Hindlimb muscle (tissue), 1 donor: ENCODE measurements at places on chromosomes 5 and 9.

GRCh38 chr5:177421062-177421798, 5.2 kb upstream of the GRK6 start:
- no peak for DNase-seq

- DNase-seq: peak; percentile 71
Measured at GRCh38 chr9:95506678-95507463, 9.9 kb downstream of the PTCH1 start.

DNA sequence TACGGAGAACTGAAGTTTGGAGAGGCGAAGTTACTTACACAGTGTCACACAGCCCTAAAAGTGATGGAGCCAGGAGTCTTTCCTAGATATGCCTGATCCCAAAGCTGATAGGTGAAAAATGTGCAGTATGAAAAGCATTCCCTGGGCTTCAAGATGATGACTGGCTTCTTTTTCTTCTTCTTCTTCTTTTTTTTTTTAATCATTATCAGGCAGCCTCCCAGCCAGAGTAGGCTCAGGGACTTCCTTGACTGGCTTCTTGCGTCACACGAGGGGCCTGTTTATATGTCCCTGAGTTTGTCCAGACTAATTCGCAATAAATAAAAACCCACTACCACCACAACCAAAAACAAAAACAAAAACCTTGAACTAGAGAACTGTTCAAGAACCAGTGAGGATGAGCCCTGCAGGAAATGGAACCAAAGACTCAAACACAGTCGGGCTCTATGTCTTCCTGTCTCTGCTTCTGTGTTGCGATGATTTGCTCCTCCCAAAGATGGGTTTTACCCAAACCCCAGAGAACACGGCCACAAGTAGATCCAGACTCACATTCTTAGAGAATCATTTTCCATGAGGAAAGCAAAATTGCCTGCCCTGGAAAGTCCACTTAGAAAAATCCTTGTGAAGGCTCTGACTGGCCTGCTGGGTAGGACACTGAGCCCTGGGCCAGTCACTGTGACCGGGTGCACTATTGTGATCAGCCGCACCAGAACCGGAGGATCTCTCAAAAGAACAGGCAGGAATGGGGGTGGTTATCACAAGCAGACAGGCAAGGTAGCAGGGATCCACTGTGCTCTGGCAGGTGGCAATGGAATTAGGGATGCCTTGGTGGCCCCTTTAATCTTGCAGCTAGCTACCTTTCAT, 38.0 kb upstream of the ADAM19 start:
- no peak for DNase-seq

GRCh38 chr5:132704875-132705274, 31.1 kb downstream of the IL4 start:
- no peak for DNase-seq

- no peak for DNase-seq
Measured at GRCh38 chr9:30591461-30591860, 1793.0 kb upstream of the ACO1 start.

GRCh38 chr5:137666901-137667300, 69.0 kb downstream of the KLHL3 start:
- no peak for DNase-seq

DNA sequence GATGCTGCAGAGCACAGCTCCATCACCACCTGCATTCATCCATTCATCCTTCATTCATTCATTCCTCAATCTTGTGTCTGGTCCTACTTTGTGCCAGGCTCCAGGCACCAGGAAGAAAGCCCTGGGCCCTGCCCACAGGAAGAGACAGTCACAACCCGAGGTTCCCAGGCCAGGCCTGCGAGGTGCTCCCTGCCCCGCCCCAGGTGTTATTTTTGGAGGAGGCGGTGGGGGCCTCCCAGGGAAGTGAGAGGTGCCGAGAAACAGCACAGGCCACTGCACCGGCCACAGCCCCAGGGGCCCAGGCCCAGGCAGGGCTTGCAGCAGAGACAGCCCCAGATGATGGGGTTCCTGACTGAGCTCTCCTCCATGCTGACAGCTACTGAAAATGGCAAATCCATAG, 33.4 kb downstream of the VAV2 start:
- no peak for DNase-seq
